ENCODE measurements at places on chromosomes 16 and 17.

- DNase-seq, result no peak
Observed at GRCh38 chr16:11456741-11457140, 111.5 kb downstream of the RMI2 start.

DNA sequence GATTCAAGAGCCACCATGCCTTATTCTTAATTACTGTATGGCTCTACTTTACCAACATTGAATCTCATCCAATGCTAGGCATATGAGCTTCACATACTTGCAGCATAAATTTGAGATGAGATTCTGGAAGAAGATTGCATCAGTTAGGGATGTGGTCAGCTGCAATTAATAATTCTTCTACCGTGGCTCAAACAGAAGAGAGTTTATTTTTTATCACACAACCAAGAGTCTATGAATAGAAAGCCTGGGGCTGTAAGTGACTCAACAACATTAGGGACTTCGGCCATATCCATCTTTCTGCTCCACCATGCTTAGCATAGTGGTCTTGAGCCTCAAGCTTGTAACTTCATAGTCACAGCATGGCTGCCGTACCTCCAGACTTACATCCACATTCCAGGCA, 179.4 kb upstream of the IRX6 start:
- no peak for DNase-seq

DNA sequence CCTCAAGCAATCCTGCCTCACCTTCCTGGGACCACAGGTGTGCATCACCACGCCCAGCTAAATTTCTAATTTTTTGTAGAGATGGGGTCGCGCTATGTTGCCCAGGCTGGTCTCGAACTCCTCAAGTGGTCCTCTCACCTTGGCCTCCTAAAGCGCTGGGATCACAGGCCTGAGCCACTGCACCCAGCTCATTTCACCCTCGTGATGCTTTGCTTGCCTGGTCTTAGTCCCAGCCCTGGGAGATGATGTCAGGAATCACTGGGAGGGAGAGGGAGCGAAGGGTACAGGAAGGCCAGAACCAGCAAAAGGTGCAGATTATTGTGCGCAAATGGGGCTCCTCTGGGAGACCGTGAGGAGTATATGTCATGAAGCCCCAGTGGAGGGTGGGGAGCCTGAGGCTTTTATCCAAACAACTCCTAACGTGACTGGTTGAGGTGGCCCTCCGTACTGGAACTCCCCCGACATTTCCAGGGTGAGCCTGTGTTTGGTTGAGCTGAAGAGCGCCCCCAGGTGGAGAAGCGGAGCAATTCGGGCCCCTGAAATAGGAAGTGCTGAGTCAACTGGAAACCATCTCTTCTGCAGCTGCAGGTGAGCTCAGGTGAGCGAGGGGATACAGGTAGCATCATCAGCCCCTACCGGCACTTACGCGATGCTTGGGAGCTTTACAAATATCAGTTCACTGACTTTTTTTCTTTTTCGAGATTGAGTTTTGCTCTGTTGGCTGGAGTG, 41.2 kb upstream of the HAPSTR1 start:
- no peak for DNase-seq

DNA sequence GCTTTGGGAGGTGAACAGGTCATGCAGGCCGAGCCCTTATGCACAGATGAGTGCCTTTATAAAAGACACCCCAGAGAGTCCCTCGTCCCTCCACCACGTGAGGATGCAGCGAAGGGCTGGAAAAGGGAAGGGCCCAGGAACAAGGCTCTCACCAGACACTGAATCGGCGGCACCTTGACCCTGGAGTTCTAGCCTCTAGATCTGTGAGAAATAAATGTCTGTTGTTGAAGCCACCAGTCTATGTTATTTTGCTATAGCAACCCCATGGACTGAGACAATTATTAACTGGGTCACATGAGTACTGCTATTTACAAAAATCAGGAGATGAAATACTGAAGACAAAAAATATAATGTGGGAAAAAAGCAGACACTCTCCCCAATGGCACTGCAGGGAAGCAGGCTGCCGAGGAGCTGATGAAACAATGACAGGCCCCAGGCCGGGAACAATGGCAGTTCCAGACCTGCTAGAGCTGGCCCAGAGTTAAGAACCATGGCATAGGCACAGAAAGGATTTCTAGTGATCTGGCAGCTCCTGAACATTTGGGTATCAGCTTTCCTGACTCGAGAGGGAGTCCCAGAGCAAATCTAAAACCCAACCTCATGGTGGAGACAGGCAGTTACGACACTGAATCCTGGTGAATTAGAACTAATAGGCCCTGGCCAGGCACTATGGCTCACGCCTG, 17.8 kb upstream of the GGA2 start:
- no peak for DNase-seq

- no peak for DNase-seq
Observed at GRCh38 chr16:57732037-57732436, 3.5 kb upstream of the KATNB1 start.

DNA sequence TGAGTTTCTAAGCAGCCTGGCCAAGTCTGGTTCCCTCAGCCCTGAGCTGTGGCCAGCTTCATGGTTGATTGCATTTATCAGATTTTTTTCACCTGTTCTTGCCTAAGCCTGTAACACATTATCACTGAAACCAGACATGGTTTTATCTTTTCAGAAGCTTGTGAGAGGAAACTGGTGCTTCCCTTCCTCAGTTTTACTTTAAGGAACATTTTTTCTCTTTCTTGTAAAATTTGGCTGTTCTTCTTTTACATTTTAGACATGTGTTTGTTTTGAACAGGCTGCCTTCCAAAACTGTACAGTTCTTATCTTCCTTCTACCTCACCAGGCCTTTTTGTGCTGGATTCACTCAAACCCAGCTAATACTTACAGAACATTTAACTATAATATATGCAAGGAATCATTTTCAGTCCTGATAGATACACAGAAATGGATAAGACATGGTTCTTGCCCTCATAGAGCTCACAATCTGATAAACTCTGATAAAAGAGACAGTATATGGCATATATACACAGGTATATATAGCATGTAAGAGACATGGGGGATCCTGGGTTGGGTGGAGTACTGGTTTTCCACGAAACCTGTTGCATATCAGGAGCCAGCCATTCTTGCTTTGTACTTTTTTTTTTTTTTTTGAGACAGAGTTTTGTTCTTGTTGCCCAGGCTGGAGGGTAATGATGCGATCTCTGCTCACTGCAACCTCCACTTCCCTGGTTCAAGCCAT, 44.5 kb downstream of the ZNRF1 start:
- DNase-seq, result no peak

- no peak for DNase-seq
Observed at GRCh38 chr16:79962962-79963361, 362.4 kb upstream of the MAF start.

DNA sequence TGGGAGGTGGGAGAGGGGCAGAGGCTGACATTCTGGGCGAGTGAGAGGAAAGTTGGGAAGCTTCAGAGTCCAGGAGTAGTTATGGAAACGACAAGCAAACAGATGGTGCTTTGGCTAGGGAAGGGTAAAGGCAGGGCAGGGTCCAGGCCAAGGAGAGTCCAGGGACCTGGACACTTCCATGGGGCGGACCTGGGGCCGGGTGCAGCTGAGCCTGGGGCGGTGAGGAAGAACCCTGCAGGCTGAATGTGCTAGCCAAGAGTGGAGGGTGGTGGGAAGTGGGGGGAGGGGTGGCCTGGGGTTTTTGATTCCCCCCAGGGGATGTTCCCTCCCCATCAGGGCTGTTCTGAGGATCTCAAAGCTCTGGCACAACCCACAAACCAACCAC, 2.6 kb downstream of the PPP1R9B start:
- DNase-seq, result no peak

- DNase-seq, result no peak
Observed at GRCh38 chr17:31663576-31663975, 195.5 kb downstream of the COPRS start.

DNA sequence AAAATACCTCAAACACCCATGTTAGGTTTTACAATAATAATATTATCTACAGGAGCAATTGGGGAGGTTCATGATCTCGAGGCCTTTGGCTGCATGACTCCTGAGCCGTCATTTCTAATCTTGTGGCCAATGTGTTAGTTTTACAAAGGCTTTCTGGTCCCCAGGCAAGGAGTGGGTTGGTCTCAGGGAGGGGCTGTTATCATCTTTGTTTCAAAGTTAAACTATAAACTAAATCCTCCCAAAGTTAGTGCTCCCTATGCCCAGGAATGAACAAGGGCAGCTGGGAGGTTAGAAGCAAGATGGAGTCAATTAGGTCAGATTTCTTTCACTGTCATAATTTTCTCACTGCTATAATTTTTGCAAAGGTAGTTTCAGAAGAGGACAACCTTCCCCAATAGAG, 9.1 kb upstream of the CCL5 start:
- DNase-seq, result no peak

- DNase-seq, result no peak
Observed at GRCh38 chr16:67112591-67113399, 3.1 kb downstream of the PHAF1 start.

- DNase-seq, result no peak
Observed at GRCh38 chr16:47644661-47645060, 183.5 kb downstream of the PHKB start.

GRCh38 chr17:17551361-17551760, 40.1 kb downstream of the PEMT start:
- DNase-seq, result no peak

Measured in stimulated activated CD8-positive, alpha-beta memory T cell treated with anti-CD3 and anti-CD28 coated beads, Interleukin-7, amount 100 ng/mL, for 48 hours (primary cell).